Vagina (tissue), 2 donors: ENCODE measurements at places on chromosomes 4 and X.

GRCh38 chr4:12674184-12674583 is 810.0 kb downstream of the RAB28 start:
- no peak for DNase-seq

DNA sequence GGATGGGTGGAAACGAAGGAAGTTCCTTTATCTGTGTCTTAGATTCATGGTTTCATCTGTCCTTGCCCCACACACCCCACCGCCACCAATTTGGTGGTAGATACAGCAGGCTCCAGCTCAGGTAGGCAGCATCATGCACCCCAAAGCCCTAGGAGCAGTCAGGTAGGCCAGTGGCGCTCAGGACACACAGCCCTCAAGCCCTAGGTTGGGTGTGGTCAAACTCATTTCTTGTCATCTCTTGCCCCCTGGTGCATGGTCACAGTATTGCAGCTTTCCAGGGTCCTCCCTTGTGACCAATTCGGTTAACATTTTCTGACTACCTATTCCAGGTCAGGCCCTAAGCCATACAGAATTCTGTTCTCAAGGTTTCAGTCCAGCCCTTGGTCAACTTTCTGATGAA is 14.5 kb upstream of the PRRG3 start:
- DNase-seq: no peak

GRCh38 chr4:21041708-21042107 is 341.4 kb downstream of the PACRGL start:
- DNase-seq: no peak

GRCh38 chr4:2722033-2722432 is 34.1 kb downstream of the TNIP2 start:
- DNase-seq: no peak

DNA sequence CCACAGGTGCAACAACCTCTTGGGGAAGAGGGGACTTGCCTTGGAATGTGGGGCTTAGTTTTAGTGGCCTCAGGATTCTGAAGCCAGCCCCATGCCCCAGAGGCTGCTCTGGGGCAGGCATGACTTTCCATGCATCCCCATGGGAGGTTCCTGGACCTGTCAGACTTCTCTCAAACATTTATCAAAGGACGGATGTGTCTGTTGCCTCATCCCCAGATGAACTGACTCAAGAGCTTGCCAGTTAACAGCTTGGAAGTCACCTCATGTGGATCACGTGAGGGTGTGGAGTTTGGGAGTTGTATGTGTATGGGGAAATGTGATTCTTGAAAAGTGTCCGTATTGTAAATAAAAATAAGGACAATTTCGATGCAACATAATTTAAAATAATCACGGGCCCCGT is 341.5 kb downstream of the ARHGAP10 start:
- no peak for DNase-seq
